Immature natural killer cell (primary cell): ENCODE measurements at places on chromosomes 3 and 15.

DNA sequence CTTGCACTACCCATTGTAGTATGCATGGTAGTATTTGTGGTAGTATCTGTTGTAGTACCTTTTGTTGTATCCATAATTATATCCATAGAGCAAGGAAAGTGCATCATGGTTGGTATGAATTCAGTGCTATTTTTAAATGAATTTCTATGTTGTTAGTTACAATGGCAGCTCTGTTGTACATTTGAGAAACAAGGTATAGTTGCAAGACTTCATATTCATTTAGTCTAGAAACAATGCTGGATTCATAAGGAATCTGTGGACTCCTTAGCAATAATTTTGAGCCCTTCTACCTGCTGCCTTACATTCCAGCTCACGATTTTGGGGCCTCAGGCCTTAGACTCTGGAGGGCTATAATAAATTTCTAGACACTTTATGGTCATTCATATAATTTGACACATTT is 141.8 kb downstream of the FAM43A start:
- no peak for DNase-seq

GRCh38 chr3:27688053-27688452 is 34.1 kb downstream of the EOMES start:
- DNase-seq = peak; percentile 12

GRCh38 chr3:141663993-141664392 is 74.1 kb upstream of the RNF7 start:
- DNase-seq = no peak

DNA sequence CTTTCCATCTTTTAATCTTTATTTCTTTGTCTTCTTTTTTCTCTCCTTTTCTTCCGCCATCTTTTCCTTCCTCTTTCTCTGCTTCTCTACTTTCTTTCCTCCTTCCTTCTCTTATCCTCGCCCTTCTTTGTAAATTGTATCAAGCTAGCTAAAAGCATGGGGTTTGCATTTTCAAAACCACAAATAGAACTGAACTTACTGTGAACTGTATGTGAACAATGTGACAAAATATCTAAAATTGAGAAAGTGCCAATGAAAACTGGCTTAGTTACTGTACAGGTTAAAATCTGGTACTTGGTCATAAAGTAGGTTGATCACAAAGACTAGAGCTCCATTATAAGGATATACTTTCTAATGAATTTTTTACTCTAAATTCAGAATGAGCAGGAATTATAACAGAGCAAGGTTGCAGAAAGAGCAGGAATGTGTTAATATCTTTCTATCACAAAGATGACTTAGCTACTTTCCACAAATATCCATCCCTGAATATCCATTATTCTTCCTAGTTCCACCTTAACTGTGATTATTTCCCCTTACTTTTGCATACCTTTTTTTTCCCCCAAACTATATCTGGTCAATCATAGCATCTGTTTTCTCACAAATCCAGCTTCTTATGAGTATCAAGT is 122.4 kb downstream of the LSAMP start:
- no peak for DNase-seq

GRCh38 chr15:32763295-32763694 is 45.5 kb downstream of the GREM1 start:
- no peak for DNase-seq

- DNase-seq = no peak
Observed at GRCh38 chr15:68578980-68579935, at the start of gene CORO2B. CORO2B (plus strand) TSS chr15:68578993; CDS start chr15:68579263, 270 bp downstream.

- no peak for DNase-seq
Observed at GRCh38 chr15:20643829-20644425, 102.3 kb upstream of the GOLGA6L6 start.

- no peak for DNase-seq
Observed at GRCh38 chr3:136928240-136928639, 29.5 kb upstream of the IL20RB start.
